Stimulated activated CD4-positive, alpha-beta T cell treated with anti-CD3 and anti-CD28 coated beads, Interleukin-12 subunit alpha, Interleukin-12 subunit beta, amount 100 ng/mL, for 24 hours (primary cell): ENCODE measurements at places on chromosomes 3 and 15.

GRCh38 chr3:192332386-192333291 is 394.7 kb downstream of the FGF12 start:
- no peak for DNase-seq

DNA sequence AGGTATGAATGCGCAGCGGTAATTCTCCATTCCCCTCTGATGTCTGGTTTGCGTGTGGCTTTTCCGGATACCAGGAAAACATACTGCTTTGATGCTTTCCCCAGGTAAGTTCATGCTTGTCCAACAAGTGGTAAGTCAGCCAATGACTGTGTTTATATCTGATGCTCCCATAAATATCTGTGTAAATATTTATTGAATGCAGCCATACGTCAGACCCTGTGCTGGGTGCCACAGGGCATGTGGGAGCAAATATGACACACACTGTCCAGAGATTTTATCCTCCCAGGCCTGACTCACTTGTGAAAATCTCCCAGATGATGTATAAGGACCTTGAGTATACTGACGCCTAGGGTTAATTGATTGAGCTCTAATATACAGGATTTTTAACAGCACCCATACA is 29.6 kb upstream of the CEMIP start:
- no peak for DNase-seq

DNA sequence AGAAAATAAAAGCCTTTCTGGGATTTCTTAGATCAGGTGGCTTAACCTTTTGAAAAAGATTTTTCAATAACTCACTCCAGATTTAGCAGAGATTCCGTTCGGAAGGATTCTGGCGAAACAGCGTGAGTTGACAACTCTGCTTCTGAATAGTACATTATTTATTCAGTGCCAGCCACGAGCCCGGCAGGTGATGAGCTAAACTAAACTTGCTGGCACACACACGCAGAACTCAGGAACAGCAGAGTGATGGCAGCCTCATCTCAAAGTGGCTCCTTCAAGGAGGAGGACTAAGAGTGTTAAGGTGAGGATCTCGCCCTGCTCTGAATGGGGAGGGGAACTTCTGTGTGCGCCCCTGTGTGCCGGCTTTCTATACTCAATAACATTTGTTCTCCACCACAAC is 114.3 kb downstream of the FAM43A start:
- no peak for DNase-seq

GRCh38 chr3:126130981-126131745 is 47.2 kb upstream of the SLC41A3 start:
- DNase-seq: no peak

GRCh38 chr3:12886106-12886679 is 44.8 kb upstream of the RPL32 start:
- no peak for DNase-seq

GRCh38 chr3:153028381-153028780 is 133.6 kb upstream of the RAP2B start:
- DNase-seq: no peak

- DNase-seq: no peak
Observed at GRCh38 chr15:90667073-90667754, 49.9 kb upstream of the BLM start.

DNA sequence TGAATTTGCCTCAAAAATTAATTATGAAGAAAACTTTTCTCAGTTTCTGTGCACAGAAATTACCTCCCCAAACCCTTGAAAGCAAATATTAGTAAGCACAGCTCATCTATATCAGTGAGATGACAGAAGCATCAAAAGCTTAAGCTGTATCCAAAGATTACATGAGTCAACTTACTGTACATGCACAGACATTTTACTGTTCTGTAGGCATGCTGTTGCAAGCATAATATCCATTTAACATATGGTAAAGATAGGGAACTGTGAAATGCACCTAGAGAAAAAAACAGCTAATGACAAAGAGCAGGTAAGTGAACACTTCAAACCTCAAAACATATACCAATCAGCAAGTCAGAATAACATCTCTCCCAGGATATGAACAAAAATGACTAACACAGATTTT is 20.9 kb downstream of the SHOX2 start:
- DNase-seq: no peak

DNA sequence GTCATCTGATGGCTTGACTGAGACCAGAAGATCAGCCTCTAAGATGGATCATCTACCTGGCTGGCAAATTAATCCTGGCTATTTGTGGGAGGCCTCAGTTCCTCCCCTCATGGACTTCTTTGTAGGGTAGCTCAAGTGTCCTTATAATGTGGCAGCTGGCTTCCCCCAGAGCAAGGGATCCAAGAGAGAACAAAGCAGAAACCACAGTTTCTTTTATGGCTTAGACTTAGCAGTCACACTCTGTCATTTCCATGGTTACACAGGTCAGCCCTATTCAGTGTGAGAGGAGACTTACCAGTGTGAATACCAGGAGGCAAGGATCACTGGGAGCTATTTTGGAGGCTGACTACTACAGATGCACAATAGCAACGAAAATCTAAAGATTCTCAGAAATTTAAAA is 15.3 kb upstream of the ARL14 start:
- DNase-seq: no peak

DNA sequence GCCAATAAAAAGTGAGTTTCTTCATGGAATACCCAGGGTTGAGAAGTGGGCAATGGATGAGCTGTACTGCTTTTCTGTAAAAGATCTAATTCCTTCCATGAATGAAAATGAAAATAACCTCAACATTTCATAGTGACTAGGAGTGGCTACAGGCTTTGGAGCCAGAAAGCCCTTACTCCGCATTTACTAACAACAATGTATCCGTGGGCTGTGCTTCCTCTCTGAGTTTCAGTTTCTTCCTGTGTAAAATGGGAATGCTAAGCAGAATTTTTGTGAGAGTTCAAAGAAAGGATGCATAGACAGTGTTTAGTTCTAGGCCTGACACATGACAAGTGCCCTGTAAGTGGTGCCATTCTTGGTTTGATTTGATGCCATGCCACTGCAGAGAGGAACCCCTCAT is 47.5 kb upstream of the TM4SF1 start:
- DNase-seq: no peak

- DNase-seq: no peak
Observed at GRCh38 chr15:31178705-31179104, 77.2 kb upstream of the TRPM1 start.

GRCh38 chr3:133703915-133704314 is 42.2 kb upstream of the TOPBP1 start:
- DNase-seq: no peak

DNA sequence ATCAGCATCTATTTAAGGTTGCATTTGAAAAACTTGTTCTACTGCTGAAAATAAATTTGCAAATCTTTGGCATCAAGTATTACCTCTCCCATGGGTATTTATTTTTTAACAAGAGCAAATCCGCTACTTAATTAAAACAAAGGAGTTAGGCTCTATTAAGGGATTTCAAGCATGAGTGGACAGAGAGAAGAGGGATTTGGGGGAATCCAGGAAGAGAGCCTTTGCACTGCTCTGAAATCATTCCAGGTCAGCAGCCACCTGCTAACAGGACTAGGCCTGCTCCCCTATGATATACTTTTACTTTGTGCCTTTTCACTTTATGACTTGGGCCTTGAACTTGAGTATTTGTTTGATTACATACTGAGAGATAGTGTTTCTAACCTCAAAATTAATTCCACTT is 57.1 kb downstream of the IQCH start:
- no peak for DNase-seq
